IMR-90 (cell line): ENCODE measurements at places on chromosomes 4 and X. TPM values are rescaled to one million over a fixed set of nuclear protein-coding genes. Genes with fewer than 3 reads are reported as not detected.

DNA sequence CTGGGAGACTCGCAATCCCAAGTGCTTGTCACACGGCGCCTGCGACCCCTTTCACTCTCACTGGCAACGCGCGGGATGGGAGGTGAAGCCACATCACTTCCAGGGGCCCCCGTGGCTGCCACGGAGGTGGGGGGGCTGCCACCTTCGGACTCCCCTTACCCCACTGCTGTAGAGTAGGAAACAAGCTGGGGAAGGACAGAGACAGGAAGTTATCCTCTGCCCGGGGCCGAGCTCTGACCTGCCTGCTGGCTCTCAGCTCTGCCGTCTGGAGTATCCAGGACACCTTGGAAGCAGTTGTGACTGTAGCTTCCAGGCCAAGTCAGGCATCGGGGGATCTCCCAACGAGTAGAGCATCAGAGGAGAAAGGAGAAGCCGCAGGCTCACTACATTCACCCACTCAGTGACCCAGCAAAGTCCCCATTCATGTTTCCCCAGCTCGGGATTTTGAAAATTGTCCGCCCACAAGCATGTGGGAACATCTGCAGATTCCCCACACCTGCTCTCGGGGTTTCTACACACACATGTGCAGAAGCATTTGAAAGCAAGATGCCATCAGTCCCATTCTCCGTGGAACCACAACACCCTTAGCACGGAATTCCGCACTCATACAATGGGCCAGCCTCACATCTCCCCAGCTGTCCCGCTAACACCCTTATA, 10.8 kb downstream of the PDZD4 start:
- H3K27ac ChIP-seq = no peak overlapping the region
- H3K4me3 ChIP-seq = peak overlapping the region; percentile 42
- no peaks in the 10 kb centered on the region for H3K4me1 ChIP-seq
- DNase-seq = no peak
- H3K36me3 ChIP-seq = no peaks in the 10 kb centered on the region

GRCh38 chr4:61273233-61273632, 73.1 kb downstream of the ADGRL3 start:
- no peaks in the 10 kb centered on the region for H3K27me3 ChIP-seq
- H3K4me1 ChIP-seq = no peaks in the 10 kb centered on the region
- no peak overlapping the region for H3K27ac ChIP-seq
- no peak overlapping the region for H3K4me3 ChIP-seq
- peak; percentile 1 for DNase-seq

DNA sequence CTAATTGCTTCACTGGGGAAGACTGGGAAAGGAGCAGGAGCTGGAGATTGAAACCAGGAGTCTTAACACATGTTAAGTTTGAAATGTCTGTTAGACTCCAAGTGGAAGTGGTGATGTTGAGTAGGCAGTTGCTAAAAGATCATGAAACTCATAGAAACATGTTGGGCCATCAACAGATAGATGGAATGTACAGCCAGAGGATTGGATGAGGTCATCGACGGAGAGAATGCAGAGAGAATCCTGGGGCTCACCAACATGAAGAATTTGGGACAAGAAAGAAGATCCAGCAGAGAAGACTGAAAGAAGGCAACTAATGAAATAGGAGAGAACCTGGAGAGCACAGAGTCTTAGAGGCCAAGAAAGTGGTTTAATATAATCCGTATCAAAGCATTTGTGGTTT, 19.4 kb upstream of the TSPAN5 start:
- peaks cover 5% of the 10 kb centered on the region; the same call in 1 of the 2 replicates for H3K4me1 ChIP-seq
- no peak overlapping the region for H3K27ac ChIP-seq
- no peaks in the 10 kb centered on the region for H3K27me3 ChIP-seq

GRCh38 chr4:83358410-83358809, 23.8 kb upstream of the HPSE start:
- no peak overlapping the region for H3K4me3 ChIP-seq
- no peaks in the 10 kb centered on the region for H3K36me3 ChIP-seq
- peak overlapping the region; percentile 5; the same call in 1 of the 2 replicates for H3K27ac ChIP-seq
- DNase-seq = peak; percentile 73

DNA sequence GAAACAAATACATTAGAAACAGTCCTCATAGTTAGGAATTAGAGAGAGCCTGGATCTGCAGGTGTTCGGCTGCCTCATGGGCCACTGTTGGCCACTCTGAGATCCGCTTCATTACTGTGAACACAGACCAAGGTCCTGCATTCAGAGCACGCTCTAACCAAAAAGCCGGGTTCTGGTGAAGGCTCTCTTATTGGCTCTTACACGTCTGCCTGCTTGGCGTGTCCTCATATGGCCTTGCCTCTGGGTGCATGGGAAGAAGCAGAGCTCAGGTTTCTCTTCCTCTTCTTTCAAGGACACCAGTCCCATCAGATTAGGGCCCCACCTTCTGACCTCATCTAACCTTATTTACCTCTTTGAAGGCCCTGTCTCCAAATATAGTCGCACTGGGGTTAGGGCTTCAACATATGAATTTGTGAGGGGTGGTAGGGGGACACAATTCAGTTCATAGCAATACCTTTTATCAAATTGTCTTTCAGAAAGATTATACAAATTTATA, 37.1 kb upstream of the ELF2 start:
- H3K4me1 ChIP-seq = no peaks in the 10 kb centered on the region; the same call in 1 of the 2 replicates
- H3K4me3 ChIP-seq = no peak overlapping the region
- no peaks in the 10 kb centered on the region for H3K27me3 ChIP-seq
- no peak for DNase-seq

GRCh38 chrX:68698942-68699341, 51.5 kb downstream of the STARD8 start:
- peaks cover 14% of the 10 kb centered on the region; the same call in 1 of the 2 replicates for H3K27me3 ChIP-seq
- DNase-seq = no peak
- H3K36me3 ChIP-seq = no peaks in the 10 kb centered on the region
- H3K4me1 ChIP-seq = no peaks in the 10 kb centered on the region

DNA sequence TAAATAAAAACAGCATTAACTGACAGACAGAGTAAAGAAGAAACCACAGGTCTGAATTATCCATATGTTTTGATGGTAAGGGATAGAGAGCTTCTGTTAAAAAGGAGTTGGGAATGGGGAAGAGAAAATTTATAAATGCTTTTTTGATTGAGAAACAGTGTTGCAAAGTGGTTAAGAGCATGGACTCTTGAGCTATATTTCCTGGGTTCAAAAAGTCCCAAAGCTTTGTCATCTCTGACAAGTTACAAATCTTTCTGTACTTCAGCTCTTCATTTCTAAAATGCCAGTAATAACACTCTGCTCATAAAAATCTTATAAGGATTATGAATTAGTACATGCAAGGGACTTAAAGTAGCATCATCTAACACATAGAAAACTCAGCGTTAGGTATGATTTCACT, 62.2 kb downstream of the N4BP2 start:
- no peak for DNase-seq
- H3K36me3 ChIP-seq = no peaks in the 10 kb centered on the region
- H3K27ac ChIP-seq = no peak overlapping the region
- no peaks in the 10 kb centered on the region; the same call in 1 of the 2 replicates for H3K4me1 ChIP-seq
- H3K27me3 ChIP-seq = no peaks in the 10 kb centered on the region
- no peak overlapping the region for H3K4me3 ChIP-seq

GRCh38 chr4:127995776-127996175, 30.6 kb downstream of the ABHD18 start:
- H3K27ac ChIP-seq = no peak overlapping the region
- no peak overlapping the region for H3K4me3 ChIP-seq
- no peaks in the 10 kb centered on the region for H3K27me3 ChIP-seq
- 0 out of 2 replicates have a peak, but pooled peaks cover 1% of the 10 kb centered on the region for H3K36me3 ChIP-seq
- DNase-seq = peak; percentile 35

DNA sequence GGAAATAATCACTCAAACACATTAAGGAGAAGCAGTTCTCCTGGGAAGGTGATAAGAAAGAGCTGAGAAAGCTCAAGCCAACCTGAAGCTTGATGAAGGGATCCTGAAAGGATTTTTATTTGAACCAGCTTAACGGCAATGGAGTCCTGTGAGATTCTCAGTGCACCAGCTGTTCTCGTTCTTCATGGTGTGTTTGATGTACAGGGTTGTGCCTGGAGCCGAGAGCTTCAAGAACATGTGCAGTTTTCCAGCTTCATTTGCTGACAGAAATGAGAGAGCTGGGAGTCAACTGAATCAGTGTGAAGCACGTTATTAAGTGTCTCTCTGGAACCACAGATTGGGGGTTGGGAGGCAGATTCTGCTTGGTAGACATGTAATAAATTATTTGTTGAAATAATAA, 115.7 kb downstream of the ANKRD50 start:
- no peak for DNase-seq
- no peaks in the 10 kb centered on the region for H3K27me3 ChIP-seq
- H3K4me3 ChIP-seq = no peak overlapping the region
- H3K4me1 ChIP-seq = no peaks in the 10 kb centered on the region

GRCh38 chr4:155403886-155404285, 27.1 kb upstream of the MAP9 start:
- no peaks in the 10 kb centered on the region for H3K36me3 ChIP-seq
- no peak overlapping the region for H3K4me3 ChIP-seq
- no peaks in the 10 kb centered on the region for H3K27me3 ChIP-seq
- H3K4me1 ChIP-seq = no peaks in the 10 kb centered on the region; the same call in 1 of the 2 replicates
- DNase-seq = peak; percentile 72
- no peak overlapping the region for H3K27ac ChIP-seq

GRCh38 chr4:15783676-15784075, 5.5 kb downstream of the CD38 start:
- no peaks in the 10 kb centered on the region for H3K36me3 ChIP-seq
- DNase-seq = no peak

DNA sequence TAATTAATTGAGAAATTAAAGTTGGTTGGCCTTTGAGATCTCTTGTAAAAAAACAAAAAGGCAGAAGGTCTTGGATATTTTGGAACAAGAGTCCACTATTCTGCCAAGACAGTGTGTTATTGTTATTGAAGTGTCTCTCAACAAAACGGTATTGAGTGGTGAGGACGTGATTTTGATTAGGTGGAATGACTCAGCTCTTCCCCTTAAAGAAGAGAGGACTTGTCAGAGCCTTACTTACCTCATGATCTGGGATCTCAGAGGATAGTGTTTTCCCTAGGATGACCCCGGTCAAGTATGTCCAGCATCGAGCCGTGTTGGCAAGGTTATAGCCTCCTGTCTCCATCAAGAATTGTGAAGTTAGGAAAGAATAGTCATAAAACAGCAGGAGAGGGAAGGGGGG, 110.9 kb downstream of the HDAC8 start:
- DNase-seq = no peak
- H3K27me3 ChIP-seq = peaks cover 2% of the 10 kb centered on the region
- peaks cover 3% of the 10 kb centered on the region; the same call in 1 of the 2 replicates for H3K36me3 ChIP-seq
- no peak overlapping the region for H3K27ac ChIP-seq

- H3K36me3 ChIP-seq = peaks cover 2% of the 10 kb centered on the region; the same call in 1 of the 2 replicates
- no peaks in the 10 kb centered on the region; the same call in 1 of the 2 replicates for H3K4me1 ChIP-seq
- peaks cover 21% of the 10 kb centered on the region for H3K27me3 ChIP-seq
- no peak overlapping the region; the same call in 1 of the 2 replicates for H3K27ac ChIP-seq
- no peak for DNase-seq
- H3K4me3 ChIP-seq = peak overlapping the region; percentile 74
Measured at GRCh38 chr4:2042204-2042946, 16.8 kb upstream of the NAT8L start.

DNA sequence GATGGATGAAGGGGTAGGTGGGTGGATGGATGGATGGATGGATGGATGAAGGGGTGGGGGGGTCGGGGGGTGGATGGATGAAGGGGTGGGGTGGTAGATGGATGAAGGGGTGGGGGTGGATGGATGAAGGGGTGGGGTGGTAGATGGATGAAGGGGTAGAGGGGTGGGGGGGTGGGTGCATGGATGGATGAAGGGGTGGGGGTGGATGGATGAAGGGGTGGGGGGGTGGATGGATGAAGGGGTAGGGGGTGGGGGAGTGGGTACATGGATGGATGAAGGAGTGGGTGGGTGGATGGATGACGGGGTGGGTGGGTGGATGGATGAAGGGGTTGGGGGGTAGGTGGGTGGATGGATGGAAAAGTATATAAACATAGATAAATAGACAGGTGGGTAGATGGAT, 74.2 kb downstream of the PRKX start:
- H3K36me3 ChIP-seq = peaks cover 10% of the 10 kb centered on the region; the same call in 1 of the 2 replicates
- no peak overlapping the region for H3K27ac ChIP-seq
- H3K4me1 ChIP-seq = no peaks in the 10 kb centered on the region
- no peak overlapping the region for H3K4me3 ChIP-seq
- H3K27me3 ChIP-seq = no peaks in the 10 kb centered on the region
- no peak for DNase-seq

Gene GPR34
- not detected in 2 replicates for total RNA-seq

Gene ABLIM2
- total RNA-seq = under 0.01 TPM in 2 replicates

Gene GPR119
- not detected in 2 replicates for total RNA-seq

Gene ARMCX1
- total RNA-seq = 22.9 and 31.1 TPM in 2 replicates

Gene ERVMER34-1
- not detected in 2 replicates for total RNA-seq

Gene HTN1
- not detected in 2 replicates for total RNA-seq

Gene STK32B
- 5.8 and 6.3 TPM in 2 replicates for total RNA-seq

Gene LRCH2
- total RNA-seq = 4.3 and 8.1 TPM in 2 replicates

Gene TRIM60
- not detected in 2 replicates for total RNA-seq

Gene TMEM150C
- under 0.01 and 0.36 TPM in 2 replicates for total RNA-seq

Gene FGFBP2
- not detected in 2 replicates for total RNA-seq

Gene PAGE4
- not detected in 2 replicates for total RNA-seq

Gene PAK3
- total RNA-seq = 0.36 and 0.56 TPM in 2 replicates

Gene TXK
- not detected in 2 replicates for total RNA-seq

Gene CXCL1
- total RNA-seq = not detected in 2 replicates
